MG63 (cell line): ENCODE measurements at places on chromosomes 3 and 15.

DNA sequence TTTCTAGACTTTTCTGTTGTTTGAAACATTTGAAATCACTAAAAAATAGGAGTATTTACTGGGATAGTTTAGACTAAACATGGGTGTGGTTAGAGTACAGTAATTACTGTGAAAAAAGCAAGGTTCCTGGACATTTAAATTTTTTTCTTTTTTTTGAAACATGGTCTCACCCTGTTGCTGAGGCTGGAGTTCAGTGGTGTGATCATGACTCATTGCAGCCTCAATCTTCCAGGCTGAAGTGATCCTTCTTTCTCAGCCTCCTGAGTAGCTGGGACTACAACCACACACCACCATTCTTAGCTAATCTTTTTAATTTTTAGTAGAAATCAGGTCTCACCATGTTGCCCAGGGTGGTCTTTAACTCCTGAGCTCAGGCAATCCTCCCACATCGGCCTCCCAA is 20.4 kb upstream of the CELF6 start:
- DNase-seq, result peak; percentile 9

DNA sequence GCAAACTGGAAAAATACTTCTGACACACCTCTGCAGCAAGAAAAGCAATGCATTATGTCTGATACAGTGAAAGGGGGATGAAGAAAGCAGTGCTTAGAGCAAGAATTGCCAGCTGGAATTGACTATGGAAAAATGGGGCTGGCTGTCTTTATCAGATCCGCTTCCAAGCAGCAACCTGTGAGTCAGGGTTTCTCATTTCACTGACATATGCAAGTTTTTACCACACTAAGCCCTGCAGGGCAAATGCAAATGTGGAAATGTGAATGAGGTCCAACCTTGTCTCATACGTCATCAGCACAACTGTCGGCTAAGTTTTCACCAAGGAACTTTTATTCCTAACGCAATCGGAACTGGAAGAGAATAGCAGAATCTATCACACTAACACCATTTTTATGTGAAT is 172.5 kb upstream of the GADL1 start:
- DNase-seq, result peak; percentile 70

GRCh38 chr15:92226020-92226612 is 167.6 kb upstream of the ST8SIA2 start:
- DNase-seq, result no peak

DNA sequence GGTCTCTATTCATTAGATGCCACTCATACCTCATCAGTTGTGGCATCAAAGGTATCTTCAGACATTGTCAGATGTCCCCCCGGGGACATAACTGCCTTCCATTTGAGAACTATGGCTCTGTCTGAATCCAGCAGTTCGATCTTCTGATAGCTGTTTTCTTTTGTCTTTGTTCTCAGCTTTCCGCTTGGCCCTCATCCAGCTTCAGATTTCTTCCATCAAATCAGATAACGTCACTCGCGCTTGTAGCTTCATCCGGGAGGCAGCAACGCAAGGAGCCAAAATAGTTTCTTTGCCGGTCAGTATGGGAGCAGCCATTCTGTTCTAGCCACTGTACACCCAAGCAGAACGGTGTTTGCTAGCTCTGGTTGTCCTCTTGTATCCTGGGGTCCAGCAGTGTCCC is 4.4 kb downstream of the NIT2 start:
- no peak for DNase-seq

GRCh38 chr3:146065573-146066006 is 95.4 kb downstream of the PLOD2 start:
- DNase-seq, result no peak

DNA sequence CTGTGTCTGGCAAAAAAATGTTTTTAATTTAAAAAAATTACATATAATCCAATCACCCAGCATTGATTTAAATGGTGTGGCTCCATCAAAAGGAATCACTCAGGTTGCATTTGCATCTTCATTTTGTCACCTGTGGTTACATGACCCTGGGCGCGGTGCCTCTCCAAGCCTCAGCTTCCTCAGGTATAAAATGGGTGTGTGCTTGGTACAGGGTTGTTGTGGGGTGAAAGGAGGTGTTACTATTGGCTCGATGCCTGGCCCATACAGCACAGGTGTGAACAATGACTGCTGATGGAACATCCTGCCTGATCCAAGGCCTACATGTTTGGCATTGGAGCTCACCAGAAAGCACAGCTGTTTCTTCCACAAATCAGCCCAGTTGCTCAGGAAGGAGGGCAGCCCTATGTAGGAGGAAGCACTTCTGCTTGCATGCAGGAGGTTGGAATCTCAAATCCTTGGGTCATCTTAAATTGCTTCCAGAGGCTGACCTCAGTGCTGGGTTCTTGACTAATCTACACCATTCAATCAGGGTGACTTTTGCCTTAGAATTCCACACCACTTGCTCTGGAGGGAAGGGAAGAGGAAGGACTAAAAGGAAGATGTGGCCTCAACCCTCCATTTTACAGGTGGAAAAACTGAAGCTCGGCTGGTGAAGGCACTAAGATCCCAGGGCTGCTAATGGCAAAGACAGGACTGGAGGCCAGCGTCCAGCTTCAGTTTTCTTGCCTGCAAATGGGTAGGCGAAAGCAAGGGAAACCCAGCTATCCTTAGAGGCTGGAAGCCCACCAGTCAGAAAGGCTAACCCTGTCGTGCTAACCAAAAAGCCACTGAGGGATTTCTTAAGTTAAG is 31.7 kb downstream of the BHLHE40 start:
- no peak for DNase-seq

GRCh38 chr15:48563934-48564333 is 81.6 kb downstream of the FBN1 start:
- DNase-seq, result no peak

GRCh38 chr3:11818033-11818432 is 28.7 kb downstream of the TAMM41 start:
- DNase-seq, result no peak

DNA sequence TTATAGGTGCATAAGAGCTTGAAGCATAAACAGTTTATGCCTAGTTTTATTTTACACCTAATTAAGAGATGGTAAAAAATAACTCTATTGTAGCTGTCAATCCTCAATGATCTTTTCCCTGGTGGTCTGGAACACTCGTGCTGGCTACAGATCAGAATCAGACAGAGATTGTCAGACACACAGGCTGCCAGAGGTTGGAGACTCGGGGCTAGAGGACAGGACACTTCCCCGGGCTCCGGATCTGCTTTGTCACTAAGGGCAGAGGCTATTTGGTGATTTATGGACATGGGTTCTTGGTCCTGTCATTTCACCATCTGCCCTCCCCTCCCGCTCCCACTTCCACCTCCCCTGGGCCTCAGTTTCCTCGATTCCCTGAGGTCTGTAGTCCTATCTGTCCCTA is 16.5 kb upstream of the FAM174B start:
- no peak for DNase-seq

DNA sequence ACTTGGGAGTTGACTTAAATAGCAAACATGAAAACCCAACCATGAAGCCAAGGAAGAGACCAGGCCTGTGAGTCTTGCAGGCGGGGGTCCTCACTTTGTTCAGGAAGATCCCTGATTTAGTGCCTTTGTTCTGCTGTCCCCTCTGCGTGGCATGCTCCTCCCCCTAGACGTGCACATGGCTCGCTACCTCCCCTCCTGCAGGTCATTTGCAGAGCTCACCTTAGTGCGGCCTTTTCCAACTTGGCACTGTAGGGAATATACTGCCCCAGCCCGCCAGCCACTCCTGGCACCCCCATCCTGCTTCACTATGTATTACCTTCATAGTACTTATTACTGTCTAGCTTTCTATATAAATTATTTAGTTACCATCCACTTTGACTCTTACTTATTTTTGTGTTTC is 18.3 kb downstream of the GXYLT2 start:
- no peak for DNase-seq

DNA sequence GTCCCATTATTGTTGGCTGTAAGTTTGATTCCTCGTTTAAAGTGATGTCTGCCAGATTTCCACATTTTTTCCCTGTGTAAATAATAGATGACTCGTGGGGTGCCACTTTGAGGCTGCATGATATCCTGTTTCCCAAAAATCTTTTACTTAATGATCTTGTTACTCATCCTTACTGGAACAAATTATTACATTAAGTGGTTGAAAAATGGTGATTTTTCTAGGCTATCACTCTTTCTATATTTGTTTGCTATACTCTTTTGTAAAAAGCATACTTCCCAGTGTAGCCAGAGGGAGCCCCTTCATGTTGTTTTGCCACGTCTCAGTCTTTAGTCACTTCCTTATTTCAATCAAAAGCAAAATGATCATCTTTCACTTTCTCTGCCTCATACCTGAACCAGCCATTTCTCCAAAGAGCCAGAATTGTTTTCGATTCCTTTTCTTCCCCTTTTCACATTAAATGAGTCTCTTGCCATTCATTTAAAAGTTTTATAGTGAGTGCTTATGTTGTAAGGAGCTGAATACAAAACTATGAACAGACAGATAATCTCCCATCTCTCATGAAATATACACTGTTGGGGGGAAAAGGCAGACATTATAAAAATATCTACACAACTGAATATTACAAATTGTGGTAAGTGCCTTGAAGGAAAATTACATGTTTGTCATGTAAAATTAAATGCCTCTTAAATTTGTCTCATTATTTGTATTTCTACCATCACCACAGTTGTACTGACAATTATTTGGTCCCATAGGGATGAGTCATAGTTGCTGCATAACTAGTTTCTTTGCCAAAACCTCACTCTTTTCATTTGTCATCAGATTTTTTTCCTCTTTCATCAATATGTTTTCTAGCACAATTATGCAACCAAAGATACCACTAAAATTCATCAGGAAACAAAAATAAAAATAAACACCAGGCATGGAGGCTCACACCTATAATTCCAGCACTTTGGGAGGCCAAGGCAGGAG is 41.5 kb downstream of the ADGRG7 start:
- DNase-seq, result peak; percentile 39

- no peak for DNase-seq
Measured at GRCh38 chr3:149765762-149766334, 13.6 kb upstream of the COMMD2 start.

DNA sequence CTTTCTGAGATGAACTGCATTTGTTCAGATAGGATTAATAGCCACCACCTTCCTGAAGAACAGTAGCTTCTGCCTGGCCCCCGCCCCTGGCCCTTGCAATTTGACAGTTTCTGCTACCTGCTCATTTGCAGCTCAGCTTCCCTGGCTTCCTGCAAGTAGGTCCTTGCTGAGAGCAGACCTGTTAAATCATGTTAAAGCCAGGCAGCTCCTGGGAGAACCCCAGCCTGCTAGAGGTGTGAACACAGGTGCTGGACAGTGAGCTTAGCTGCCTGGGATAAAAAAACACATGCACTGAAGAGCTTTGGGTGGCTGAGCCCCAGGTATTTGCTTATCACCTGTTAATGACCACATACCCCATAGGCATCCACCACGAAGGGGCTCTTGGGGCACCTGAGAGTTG is 143.4 kb downstream of the PTPRG start:
- no peak for DNase-seq

GRCh38 chr3:176587089-176587488 is 610.2 kb downstream of the TBL1XR1 start:
- no peak for DNase-seq

- DNase-seq, result peak; percentile 22
Measured at GRCh38 chr3:190116551-190117067, 4.1 kb downstream of the P3H2 start.

DNA sequence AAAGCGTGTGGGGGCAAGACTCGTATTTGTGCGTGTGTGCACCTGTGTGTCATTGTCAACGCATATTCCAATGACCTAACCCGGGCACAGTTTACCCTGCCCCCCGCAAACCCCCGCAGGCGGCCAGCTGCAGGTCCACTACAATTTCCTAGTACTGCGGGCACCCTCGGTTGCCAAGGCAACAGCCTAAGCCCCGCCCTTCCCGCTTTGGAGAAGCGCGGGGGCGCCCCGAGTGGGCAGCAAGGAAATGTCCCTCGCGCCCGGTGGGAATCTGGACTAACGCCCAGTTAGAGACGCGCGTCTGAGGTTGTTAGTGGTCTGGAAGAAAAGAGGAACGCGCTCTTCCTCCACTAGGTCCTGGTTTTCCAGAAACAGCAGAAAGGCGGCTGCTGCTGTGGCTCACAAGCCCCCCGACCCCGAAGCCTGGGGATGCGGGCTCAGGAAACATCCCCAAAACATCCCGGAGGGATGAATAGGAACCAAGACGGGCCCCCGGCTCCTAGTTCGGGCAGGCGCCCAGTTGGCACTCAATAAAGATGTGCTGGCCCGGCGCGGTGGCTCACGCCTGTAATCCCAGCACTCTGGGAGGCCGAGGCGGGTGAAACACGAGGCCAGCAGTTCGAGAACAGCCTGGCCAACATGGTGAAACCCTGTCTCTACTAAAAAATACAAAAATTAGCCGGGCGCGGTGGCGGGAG is 1.1 kb downstream of the ABHD14A start:
- peak; percentile 23 for DNase-seq

DNA sequence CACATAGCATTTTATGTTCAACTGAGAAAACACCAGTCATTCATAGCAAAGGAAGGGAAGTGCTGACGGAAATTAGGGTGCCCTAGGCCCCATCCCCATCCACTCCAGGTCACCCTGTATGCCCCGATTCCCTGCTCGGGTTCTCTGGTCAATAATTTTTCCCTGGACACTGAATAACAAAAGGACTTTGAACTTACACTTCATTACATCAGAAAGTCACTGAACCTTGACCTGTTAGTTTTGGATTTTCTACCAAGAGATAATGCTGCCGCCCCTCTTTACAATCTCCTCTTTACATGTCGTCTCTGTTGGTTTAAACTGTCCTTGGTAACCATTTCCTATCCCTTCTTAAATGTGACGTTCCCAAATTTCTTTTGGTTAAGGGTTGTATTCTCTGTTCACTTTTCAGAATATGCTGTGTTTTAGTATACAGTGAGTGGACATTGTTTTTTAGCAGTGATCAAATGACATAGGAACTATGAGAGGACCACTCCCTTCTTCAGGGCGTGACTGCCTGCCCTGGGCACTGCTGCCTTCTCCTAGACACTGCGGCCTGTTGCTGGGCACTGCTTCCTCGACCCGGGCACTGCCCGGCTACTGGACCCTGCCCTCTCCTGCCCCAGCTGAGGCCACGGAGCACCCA is 13.6 kb upstream of the AHSG start:
- DNase-seq, result no peak

GRCh38 chr3:60742606-60743145 is 508.6 kb downstream of the FHIT start:
- no peak for DNase-seq

GRCh38 chr3:104648823-104649222 is 717.9 kb upstream of the ALCAM start:
- no peak for DNase-seq
